NCI-H524 treated with DMSO at 0.1 percent for 48 hours (cell line): ENCODE measurements at places on chromosomes 13 and 19.

- DNase-seq, result no peak
Measured at GRCh38 chr13:67221630-67222226, 8.4 kb downstream of the PCDH9 start.

GRCh38 chr19:4366666-4367335 is 23.4 kb downstream of the MPND start:
- no peak for DNase-seq

- no peak for DNase-seq
Measured at GRCh38 chr19:40589591-40590429, 11.4 kb upstream of the LTBP4 start.

DNA sequence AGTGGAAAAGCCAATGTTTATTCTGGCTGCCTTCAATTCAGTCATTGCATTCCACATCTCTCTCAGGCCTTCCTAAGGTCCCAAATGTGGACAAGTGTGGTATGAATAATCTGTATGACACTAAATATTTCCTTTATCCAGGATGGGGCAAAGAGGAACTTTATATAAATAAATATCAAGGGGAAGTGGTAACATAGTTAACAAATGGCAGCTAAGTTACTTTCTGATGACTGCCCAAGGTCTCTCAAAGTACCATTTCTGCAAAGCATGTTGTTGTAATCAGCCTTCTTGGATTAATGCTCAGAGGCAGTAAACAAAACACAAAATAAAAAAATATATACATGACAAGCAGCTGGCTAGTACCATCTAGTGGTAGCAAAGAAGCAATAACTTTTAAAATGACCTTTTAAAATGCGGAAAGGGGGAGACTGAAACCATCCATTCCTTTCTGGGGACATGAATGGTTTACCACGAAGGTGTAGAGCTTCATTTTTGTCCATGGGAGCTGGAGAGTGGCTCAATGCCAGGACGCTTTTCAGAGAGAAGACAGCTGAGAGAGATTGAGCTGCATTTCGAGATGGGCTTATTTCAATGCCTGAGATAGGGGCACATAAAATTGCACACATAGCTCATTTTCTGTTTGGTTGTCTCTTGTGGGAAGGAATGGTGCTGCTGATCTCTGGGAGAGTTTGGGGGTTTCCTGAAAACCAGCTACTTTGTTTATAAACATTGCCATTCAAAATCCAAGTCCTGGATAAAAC is 259.2 kb downstream of the RFC3 start:
- no peak for DNase-seq

DNA sequence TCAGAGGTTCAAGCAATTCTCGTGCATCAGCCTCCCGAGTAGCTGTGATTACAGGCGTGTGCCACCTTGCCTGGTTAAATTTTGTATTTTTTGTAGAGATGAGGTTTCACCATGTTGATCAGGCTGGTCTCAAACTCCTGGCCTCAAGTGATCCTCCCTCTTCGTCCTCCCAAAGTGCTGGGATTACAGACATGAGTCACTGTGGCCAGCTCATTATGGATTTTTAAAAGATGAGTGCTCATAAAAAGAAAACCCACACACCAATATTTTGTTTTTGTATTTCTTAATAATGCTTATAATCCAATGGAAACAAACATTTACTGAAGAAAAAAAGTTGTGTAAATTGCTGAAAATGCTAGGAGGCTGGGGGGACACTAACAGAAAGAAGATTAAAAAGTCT is 5.0 kb upstream of the MICU2 start:
- DNase-seq, result no peak

DNA sequence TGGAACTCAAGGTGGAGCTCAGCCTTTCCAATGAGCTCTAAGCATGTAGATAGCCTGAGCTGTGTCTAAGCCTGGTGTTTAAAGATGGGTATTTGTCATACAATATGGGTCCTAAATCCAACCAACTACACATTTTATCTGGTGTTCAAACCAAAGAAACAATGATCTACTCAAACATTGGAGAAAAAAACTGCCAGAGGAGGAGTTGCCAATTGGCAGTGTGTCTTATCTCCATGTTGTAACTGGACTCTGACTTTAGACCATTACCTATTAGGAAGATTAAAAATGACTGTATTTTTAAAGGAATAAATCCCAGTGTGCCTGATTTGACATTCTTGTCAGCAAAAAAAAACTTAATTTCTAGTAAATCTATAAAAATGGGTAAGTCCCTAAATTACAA is 96.3 kb downstream of the COG6 start:
- no peak for DNase-seq

- no peak for DNase-seq
Measured at GRCh38 chr19:33802001-33802400, 5.3 kb downstream of the KCTD15 start.

- DNase-seq, result no peak
Measured at GRCh38 chr19:33406521-33407139, 33.1 kb downstream of the CEBPG start.

GRCh38 chr13:69496981-69497380 is 610.6 kb upstream of the ATXN8OS start:
- peak; percentile 49 for DNase-seq

- no peak for DNase-seq
Measured at GRCh38 chr19:3046698-3047495, 15.4 kb downstream of the TLE5 start.

DNA sequence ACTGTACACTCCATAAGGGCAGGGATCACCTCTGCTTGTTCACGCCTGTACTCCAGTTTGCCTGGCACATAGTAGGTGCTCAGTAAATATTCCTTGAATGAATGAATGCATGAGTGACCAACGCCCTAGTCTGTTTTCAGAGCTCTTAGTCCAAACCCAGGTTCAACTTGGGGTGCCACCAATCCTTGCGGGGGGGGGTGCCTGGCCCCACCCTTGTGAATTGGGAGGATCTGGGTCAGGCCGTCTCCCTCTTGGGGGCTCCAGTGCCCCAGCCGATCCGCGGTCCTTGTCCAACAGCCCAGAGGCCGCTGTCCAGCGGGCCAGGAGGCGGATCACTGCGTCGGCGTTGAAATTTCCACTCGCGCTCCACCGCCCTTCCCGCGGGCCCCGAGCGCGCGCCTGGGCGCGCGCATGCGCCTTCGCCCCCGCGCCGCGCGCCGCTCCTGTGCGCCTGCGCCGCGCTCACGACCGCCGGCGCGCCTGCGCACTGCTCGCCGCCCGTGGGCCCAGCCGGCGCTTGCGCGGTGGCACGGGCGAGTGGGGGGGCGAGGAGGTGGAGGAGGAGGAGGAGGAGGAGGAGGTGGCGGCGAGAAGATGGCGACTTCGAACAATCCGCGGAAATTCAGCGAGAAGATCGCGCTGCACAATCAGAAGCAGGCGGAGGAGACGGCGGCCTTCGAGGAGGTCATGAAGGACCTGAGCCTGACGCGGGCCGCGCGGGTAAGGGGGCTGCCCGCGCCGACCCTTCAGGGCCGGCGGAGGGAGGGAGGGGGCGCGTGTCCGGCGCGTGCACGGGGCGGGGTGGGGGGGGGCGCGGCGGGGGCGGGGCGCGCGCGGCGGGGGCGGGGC is at the start of gene CRTC1:
Gene CRTC1, plus strand, starts transcription at position 572 of the 849 bp plus-strand sequence. Its CDS starts 23 bp downstream, at position 595.
- DNase-seq, result no peak

- no peak for DNase-seq
Measured at GRCh38 chr19:35354898-35355297, 3.4 kb upstream of the FFAR3 start.

DNA sequence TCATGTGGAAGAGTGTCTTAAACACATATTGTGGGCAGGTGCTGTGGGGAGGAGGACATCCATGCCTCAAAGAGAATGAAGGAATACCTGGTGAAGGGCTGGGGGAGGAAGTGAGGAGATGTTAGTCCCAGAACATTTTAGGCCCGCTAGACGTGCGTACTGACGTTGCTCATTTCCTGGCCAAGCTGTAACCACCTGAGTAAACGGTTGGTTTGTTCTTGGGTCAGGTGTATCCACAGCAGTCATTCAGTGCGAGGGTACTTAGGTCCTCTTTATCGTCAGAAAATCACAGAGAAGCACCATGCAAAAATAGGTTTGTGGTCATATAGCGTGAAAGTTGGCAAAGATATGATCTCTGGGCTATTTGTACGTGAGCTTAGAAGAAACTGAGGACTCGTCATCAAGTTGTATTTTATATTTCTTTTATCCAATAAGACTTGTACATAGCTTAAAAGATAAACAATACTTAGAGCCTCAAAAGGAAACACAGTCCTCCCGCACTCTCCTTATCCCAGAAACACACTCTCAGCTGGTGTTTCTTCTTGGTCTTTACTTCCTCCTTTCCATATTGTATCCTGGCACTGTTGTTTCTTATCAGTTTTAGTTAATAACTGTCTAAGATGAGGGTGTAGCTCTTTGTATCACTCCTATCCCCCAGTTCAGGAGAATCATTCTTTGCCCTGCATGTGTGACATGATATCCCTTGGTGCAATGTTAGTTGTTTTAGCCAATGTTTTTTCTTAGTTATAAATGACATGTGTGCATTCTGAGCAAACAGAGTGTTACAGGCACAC is 52.0 kb downstream of the ARHGEF7 start:
- no peak for DNase-seq

GRCh38 chr19:41784312-41784711 is 12.1 kb upstream of the CEACAM3 start:
- no peak for DNase-seq

DNA sequence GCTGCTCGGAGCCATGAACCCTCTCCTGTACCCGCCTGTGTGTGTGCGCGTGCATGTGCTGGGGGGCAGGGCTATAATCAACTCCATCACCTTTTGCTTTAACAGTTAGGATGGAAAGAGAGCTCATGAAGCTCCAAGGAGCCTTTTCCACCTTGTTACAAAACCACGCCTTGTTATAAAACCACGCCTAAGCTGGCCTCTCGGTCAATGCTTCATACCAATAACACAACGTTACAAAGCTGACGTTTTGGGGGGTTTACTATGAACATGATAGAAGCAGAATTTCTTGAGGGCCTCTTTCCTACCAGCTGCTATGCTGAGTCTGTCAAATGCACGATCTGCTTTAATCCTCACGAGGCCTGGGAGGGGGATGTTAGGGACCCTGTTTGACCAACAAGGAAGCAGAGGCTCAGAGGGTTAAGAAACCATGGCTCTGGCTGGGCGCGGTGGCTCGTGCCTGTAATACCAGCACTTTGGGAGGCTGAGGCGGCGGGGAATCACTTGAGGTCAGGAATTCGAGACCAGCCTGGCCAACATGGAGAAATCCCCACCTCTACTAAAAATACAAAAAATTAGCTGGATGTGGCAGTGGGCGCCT is 11.9 kb downstream of the CAPS start:
- no peak for DNase-seq

- no peak for DNase-seq
Measured at GRCh38 chr19:16121967-16122366, 10.3 kb downstream of the RAB8A start.

GRCh38 chr19:15426485-15427349 is 7.9 kb upstream of the AKAP8L start:
- no peak for DNase-seq

GRCh38 chr19:45887200-45887710 is 1.3 kb upstream of the IRF2BP1 start:
- DNase-seq, result no peak
